ENCODE measurements at places on chromosomes 1 and 21.

- no peak for DNase-seq
Measured at GRCh38 chr1:158122833-158123388, 57.8 kb upstream of the CD1D start.

GRCh38 chr1:80450711-80451110 is 1350.0 kb upstream of the ADGRL2 start:
- no peak for DNase-seq

GRCh38 chr1:46466477-46467182 is 23.0 kb upstream of the DMBX1 start:
- DNase-seq, result no peak

DNA sequence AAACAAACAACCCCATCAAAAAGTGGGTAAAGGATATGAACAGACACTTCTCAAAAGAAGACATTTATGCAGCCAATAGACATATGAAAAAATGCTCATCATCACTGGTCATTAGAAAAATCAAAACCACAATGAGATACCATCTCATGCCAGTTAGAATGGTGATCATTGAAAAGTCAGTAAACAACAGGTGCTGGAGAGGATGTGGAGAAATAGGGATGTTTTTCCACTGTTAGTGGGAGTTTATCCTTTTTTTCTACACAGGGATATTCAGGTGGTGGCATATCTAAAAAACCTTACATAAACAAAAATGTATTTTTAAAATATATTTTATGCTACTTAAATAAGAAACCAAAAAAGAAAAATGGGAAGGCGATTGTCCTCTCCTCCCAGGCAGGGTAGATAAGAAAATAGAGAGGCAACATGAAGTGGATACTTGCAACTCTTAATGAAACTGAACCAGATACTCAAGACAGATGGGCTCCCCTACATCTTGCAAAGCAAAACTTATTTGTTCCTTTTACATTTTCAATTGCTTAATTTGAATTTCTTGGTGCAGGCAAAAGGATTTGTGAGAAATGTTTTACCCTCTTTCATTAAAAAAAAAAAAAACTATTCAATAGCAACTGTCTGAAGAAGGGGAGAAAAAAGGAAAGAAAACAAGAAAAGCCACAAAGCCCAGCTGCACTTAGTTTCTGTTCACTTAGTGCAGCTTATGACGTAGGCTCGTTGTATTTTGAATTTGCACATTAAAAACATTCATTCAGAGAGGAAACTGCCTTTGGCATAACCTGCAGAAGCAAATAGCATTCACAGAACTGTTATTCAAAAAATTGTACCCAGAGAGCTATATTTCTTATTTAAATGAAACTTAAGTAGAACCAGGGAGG is 36.9 kb upstream of the RGS1 start:
- no peak for DNase-seq

- DNase-seq, result peak; percentile 87
Measured at GRCh38 chr1:111948209-111949171, 41.0 kb downstream of the KCND3 start.

- DNase-seq, result no peak
Measured at GRCh38 chr1:173112129-173112528, 61.4 kb upstream of the TNFSF18 start.

- peak; percentile 33 for DNase-seq
Measured at GRCh38 chr1:17857996-17858395, 102.9 kb downstream of the ACTL8 start.

DNA sequence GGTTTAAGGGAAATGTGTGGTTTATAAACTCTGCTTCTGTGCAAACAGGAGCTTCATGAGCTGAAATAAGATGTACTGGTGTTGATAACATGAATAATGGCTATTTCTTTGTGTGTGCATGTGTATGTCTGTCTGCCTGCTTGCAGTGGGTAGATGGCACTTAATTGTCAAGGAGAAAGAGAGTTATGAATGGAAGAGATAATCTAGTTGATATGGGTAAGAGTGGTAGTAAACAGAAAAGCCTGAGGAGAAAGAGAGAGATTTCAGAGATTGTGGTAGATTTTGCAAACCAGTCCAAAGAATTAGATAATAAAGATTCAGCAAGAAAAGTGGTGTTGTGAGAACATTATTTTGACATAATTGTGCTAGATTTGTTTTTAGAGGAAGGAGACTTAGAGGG is 7.7 kb downstream of the SUCO start:
- no peak for DNase-seq

GRCh38 chr1:198601936-198602889 is 36.6 kb upstream of the PTPRC start:
- no peak for DNase-seq

GRCh38 chr1:20212685-20213331 is 26.5 kb upstream of the PLA2G2C start:
- DNase-seq, result peak; percentile 90

GRCh38 chr1:8848663-8849386 is 29.7 kb downstream of the ENO1 start:
- DNase-seq, result peak; percentile 98

- DNase-seq, result no peak
Measured at GRCh38 chr1:88175631-88176226, 508.3 kb upstream of the PKN2 start.

DNA sequence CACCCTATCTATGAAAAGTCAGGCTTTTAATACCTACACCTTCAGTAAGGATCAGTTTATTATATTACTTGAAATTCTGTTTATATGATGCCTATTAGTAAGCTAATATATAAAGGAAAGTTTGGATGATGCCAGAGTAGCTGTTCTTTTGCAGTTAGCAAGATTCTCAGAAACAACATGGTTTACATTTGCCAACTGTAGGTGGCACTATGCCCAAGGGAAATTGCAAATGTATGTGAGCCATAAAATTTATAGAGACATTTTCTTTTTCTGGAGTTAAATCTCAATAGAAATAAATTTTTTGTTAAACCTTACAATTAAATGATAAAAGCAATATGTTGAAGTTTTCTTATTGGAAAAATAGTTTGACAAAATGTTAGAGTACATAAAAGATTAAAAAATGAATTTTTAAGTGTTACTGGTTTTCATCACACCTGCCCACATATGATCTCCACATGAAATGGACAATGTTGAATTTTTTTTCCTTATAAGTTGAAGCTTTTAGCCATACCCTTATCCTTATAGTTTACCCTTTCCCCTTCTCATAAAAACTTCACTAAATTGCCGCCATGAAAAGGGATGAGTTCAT is 32.1 kb upstream of the EPHX4 start:
- peak; percentile 24 for DNase-seq

DNA sequence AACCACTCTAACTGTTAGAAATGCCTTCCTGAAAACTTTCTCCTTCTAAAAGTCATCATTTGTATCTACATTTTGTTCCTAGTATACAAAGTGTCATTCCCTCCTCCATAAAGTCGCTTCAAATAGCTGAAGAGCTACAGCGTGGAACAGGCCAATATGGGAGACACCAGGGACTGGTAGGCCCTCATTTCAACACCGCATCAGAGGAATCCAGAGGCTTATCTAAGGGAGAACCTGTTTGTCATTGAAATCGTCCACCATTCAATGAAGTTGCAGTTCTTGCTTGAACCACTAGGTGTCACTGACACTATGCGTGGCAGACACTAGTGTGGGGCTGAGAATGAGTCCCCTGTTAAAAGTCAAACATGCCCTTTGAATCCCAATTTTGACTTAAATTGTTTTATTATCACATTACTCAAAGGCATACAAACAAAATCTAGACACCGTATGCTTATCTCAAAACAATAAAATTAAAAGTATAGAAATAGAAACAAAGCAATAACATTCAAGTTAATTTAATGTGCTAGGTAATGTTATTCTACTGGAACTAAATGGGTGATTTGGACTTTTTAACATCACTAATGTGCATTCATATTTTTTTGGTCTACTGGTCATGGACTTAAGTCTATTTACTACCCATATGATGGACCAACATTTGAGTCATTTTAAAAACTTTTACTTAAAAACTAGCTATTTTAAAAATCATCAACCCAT is 182.3 kb downstream of the FCRL5 start:
- DNase-seq, result peak; percentile 11

DNA sequence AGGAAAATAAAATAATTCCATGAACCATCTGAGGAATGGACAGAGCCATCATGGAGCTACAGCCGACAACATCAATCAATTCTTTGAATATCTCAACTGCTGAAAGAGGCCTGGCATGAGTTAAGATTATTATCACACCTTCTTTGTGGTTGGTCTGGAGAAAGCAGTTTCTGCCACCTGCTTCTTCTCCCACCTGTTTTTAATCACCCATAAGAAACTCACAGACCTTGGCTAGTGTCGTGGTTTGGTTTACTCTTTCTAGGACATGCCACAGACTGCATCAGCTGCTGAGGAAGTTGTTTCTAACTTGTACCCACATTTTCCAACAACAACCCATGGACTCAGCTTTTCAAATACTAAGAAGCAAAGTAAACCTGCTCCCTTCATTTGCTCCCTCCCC is 65.6 kb downstream of the NTPCR start:
- no peak for DNase-seq

- DNase-seq, result no peak
Measured at GRCh38 chr21:39658066-39658465, 45.3 kb downstream of the B3GALT5 start.

- no peak for DNase-seq
Measured at GRCh38 chr1:43831851-43832250, 101.8 kb upstream of the ARTN start.

GRCh38 chr1:168381850-168382249 is 101.2 kb downstream of the TBX19 start:
- DNase-seq, result no peak

GRCh38 chr1:117250061-117250606 is 39.4 kb upstream of the VTCN1 start:
- DNase-seq, result no peak
